Activated CD4-positive, alpha-beta T cell treated with anti-CD3 and anti-CD28 coated beads, Interleukin-2, amount 10 ng/mL, durations not matched to agents 7 days and 5 days (primary cell): ENCODE measurements at places on chromosomes 6 and 20. TPM values are rescaled to one million over a fixed set of nuclear protein-coding genes. Genes with fewer than 3 reads are reported as not detected.
A peak's percentile ranks its signal among the peaks of the same experiment; 100 is the strongest.

- H3K36me3 ChIP-seq: peaks cover 7% of the 10 kb centered on the region
- no peak overlapping the region for H3K4me3 ChIP-seq
- H3K27ac ChIP-seq: no peak overlapping the region
- no peak for DNase-seq
- H3K4me1 ChIP-seq: peaks cover 6% of the 10 kb centered on the region
Observed at GRCh38 chr20:33773412-33774089, 37.6 kb upstream of the CHMP4B start.

- DNase-seq: no peak
- H3K27ac ChIP-seq: no peak overlapping the region
- peaks cover 16% of the 10 kb centered on the region for H3K4me1 ChIP-seq
Observed at GRCh38 chr6:13383328-13384163, 55.2 kb upstream of the TBC1D7 start.

- no peaks in the 10 kb centered on the region for H3K4me1 ChIP-seq
- no peaks in the 10 kb centered on the region for H3K36me3 ChIP-seq
- H3K27ac ChIP-seq: no peak overlapping the region
- peaks cover 3% of the 10 kb centered on the region for H3K27me3 ChIP-seq
- DNase-seq: no peak
- no peak overlapping the region for H3K4me3 ChIP-seq
Observed at GRCh38 chr6:39886871-39887270, 47.4 kb downstream of the MOCS1 start.

DNA sequence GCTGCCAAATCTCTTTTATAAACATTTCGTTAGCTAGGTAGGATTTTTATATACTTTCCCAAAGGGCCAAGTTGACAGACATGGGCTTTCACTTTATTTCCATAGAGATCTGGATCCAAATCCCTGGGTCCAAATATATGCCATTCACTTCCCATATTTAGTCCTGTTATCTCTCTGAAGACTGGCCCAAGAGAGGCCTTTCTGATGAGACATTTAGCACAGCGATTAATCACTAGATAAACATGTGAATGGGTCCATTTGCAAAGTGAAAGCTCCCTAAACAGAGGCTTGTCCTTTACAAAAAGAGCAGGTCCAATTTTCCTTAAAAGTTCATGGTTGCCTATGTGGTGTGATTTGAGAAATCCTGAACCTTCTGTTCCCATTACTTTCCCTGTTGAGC lies 132.6 kb downstream of the TRMT11 start:
- no peak overlapping the region for H3K27ac ChIP-seq
- H3K36me3 ChIP-seq: no peaks in the 10 kb centered on the region
- no peaks in the 10 kb centered on the region for H3K27me3 ChIP-seq

Gene RIMS4
- not detected for total RNA-seq

GRCh38 chr20:24382743-24383142 lies 86.7 kb upstream of the SYNDIG1 start:
- no peak for DNase-seq
- H3K27me3 ChIP-seq: no peaks in the 10 kb centered on the region
- H3K27ac ChIP-seq: no peak overlapping the region

DNA sequence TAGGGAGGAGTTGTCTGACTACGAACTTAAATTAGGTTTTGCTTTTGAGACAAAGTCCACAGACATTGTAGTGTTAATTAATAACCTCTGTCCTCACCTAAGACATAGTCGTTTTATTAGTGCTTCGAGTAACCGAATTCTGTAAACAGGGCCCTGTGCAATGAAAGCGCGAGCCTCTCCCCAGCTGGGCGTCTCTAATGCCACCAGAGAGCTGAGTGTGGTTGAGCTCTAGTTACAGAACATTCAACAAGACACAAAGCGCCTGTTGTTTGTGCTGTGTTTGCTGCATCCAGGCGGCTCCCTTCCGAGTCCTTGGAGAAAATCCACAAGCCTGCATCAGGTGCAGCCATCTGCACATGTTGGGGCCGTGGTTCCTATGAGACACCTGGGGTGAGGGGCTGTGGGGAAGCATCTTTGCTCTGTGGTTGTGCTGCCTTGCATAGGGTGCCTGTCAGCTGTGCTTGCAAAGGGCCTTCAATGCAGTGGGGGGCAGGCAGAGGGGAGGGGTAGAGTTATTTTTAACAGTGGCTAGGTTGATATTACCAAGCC lies 63.9 kb downstream of the CD164 start:
- no peak overlapping the region for H3K4me3 ChIP-seq
- no peak overlapping the region for H3K27ac ChIP-seq
- DNase-seq: no peak
- no peaks in the 10 kb centered on the region for H3K36me3 ChIP-seq
- H3K27me3 ChIP-seq: no peaks in the 10 kb centered on the region
- H3K4me1 ChIP-seq: peaks cover 11% of the 10 kb centered on the region

DNA sequence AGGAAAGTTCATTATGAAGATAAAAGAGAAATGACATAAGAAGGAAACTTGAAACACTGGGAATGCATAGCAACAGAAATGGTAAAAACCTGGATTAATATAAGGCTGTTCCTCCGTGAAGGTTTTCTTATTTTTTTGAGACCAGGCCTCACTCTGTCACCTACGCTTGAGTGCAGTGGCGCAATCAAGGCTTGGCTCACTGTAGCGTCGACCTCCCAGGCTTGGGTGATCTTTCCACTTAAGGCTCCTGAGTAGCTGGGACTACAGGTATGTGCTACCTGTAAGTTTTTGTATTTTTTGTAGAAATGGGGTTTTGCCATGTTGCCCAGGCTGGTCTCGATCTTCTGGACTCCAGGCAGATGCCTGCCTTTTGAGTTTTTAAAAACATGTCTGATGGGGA lies 51.7 kb downstream of the PANK2 start:
- no peak overlapping the region for H3K4me3 ChIP-seq
- H3K27ac ChIP-seq: no peak overlapping the region
- H3K36me3 ChIP-seq: peaks cover 49% of the 10 kb centered on the region
- DNase-seq: no peak

- H3K4me3 ChIP-seq: peak overlapping the region; percentile 62
- peaks cover 19% of the 10 kb centered on the region for H3K27me3 ChIP-seq
- H3K27ac ChIP-seq: peak overlapping the region; percentile 75
- H3K36me3 ChIP-seq: no peaks in the 10 kb centered on the region
- peaks cover 16% of the 10 kb centered on the region for H3K4me1 ChIP-seq
Observed at GRCh38 chr6:7261032-7261841, 51.8 kb downstream of the SSR1 start.

Gene BMP5
- total RNA-seq: not detected

GRCh38 chr6:122778302-122778701 lies 1.2 kb upstream of the FABP7 start:
- DNase-seq: no peak
- H3K4me3 ChIP-seq: no peak overlapping the region
- H3K27me3 ChIP-seq: peaks cover 22% of the 10 kb centered on the region
- H3K27ac ChIP-seq: no peak overlapping the region
- no peaks in the 10 kb centered on the region for H3K4me1 ChIP-seq
- no peaks in the 10 kb centered on the region for H3K36me3 ChIP-seq

Gene CST1
- not detected for total RNA-seq

GRCh38 chr20:64108731-64109681 lies 1.6 kb upstream of the NPBWR2 start:
- no peaks in the 10 kb centered on the region for H3K27me3 ChIP-seq
- H3K4me1 ChIP-seq: no peaks in the 10 kb centered on the region
- H3K36me3 ChIP-seq: no peaks in the 10 kb centered on the region
- no peak overlapping the region for H3K4me3 ChIP-seq
- DNase-seq: peak; percentile 3

GRCh38 chr6:41729624-41730023 lies 5.8 kb downstream of the TFEB start:
- DNase-seq: no peak
- H3K27ac ChIP-seq: no peak overlapping the region
- H3K4me3 ChIP-seq: no peak overlapping the region
- H3K27me3 ChIP-seq: no peaks in the 10 kb centered on the region
- peaks cover 45% of the 10 kb centered on the region for H3K4me1 ChIP-seq
- H3K36me3 ChIP-seq: no peaks in the 10 kb centered on the region

DNA sequence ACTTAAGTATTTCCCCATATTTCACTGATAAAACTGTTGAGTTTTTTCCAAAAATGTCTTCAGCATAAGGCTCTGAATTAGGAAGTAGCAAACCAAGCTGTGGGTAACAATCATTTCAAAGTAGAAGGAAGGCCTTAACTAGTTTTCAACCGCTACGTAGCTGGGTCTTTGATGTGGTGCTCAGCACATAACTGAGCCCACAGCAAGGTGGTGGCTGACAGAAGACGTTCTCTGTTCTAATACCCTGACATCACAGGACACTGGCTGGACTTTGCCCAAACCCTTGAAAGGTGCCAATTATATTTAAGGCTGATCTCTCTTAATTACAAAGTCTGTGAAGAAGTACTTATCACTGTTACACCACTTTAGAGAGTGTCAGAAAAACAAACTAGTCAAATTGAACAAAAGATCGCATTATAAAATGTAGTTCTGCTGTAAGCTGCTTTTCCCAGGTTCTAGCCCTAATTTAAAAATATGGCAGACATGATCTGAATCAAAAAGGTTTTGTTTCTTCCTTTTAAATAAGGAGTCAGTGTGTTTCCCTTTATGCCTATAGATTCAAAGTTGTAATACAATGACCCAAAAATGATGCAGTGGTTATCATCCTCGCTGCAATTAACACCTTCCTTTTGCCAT lies 26.7 kb downstream of the MAN1A1 start:
- DNase-seq: peak; percentile 73
- H3K36me3 ChIP-seq: peaks cover 1% of the 10 kb centered on the region
- H3K27ac ChIP-seq: peak overlapping the region; percentile 65
- peaks cover 20% of the 10 kb centered on the region for H3K4me1 ChIP-seq

DNA sequence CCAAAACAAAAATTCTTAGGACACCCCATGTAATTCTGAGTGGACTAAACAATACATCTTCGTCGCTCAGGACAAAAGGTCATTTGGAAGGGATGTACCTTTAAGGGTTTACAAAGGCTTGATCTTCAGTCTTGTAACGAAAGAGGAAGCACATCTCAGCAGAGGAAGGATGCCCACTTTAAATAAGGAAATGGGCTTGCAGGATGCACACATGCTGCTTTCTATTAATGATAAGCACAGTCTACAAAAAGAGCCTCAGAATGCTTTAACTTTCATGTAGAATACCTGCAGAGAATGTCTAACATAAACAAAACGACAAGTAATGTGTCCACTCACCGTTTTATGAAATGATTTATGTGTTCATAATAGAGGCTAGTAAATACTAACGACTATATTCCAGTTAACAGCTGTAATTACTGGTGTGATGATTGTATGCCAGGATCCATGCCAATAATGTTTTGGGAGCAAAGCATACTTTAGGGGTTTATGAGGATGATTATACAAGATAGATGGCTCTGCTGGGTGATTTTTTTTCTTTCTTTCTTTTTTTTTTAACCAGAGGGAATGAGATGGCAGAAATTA lies 216.9 kb downstream of the GMDS start:
- peaks cover 12% of the 10 kb centered on the region for H3K4me1 ChIP-seq
- H3K4me3 ChIP-seq: no peak overlapping the region
- no peak for DNase-seq
- no peaks in the 10 kb centered on the region for H3K27me3 ChIP-seq

Gene MAPK14
- 68.6 TPM for total RNA-seq

Gene SRMS
- total RNA-seq: not detected

DNA sequence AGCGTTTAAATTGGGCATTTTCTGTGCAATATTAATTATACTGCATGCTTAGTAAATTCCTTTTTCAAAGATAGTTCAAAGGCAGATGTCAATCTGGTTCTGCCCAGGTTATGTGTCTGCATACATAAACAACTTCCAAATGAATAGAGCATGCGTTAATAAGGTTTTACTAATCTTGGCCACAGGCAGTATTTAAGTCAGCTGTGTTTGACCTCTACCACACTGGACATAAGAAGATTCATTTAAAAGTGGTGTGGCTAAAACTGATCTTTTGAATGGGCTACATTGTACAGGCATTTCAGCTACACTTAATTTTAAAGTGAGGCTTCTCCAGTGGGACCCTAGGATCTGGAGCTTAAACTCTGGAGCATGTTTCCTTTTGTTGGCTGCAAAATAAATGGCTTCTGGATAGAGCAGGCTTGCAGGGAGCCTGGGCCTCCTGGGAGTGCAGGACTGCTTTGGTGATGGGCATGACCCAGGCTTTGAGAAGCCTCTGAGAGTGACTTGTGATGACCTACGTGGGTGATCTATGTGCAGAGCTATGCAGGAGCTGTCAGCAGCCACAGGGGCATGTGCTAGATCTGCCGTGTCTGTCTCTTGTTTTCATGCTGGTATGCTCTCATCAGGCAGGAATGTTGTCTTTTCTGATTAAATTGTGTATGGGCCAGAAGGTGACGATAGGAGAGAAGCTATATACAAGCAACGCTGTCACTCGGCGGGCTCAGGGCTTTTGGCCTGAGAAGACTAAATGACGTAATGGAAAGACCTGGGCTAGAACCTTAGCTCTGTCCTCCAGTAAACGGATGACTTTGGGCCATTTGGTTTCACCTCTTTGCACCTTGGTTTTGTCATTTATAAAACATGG lies 331.2 kb downstream of the QKI start:
- H3K4me3 ChIP-seq: no peak overlapping the region
- H3K27me3 ChIP-seq: peaks cover 5% of the 10 kb centered on the region
- peaks cover 9% of the 10 kb centered on the region for H3K4me1 ChIP-seq
- H3K27ac ChIP-seq: no peak overlapping the region
- DNase-seq: no peak

Gene MATN4
- total RNA-seq: 0.17 TPM

GRCh38 chr6:45691426-45691825 lies 313.7 kb upstream of the SUPT3H start:
- peaks cover 4% of the 10 kb centered on the region for H3K4me1 ChIP-seq
- no peak overlapping the region for H3K4me3 ChIP-seq
- no peak for DNase-seq
- H3K36me3 ChIP-seq: peaks cover 3% of the 10 kb centered on the region
- no peak overlapping the region for H3K27ac ChIP-seq
- peaks cover 2% of the 10 kb centered on the region for H3K27me3 ChIP-seq

Gene OPRM1
- total RNA-seq: not detected

- H3K4me1 ChIP-seq: no peaks in the 10 kb centered on the region
- DNase-seq: no peak
- H3K27me3 ChIP-seq: no peaks in the 10 kb centered on the region
- no peak overlapping the region for H3K4me3 ChIP-seq
- H3K27ac ChIP-seq: no peak overlapping the region
Observed at GRCh38 chr20:12824328-12825225, 184.2 kb upstream of the SPTLC3 start.
